Myocyte (in vitro differentiated cells): ENCODE measurements at places on chromosomes 6 and 20.
A peak's percentile ranks its signal among the peaks of the same experiment; 100 is the strongest.

GRCh38 chr6:166929542-166930189, 26.7 kb downstream of the RNASET2 start:
- no peak for DNase-seq

- no peak for DNase-seq
These were observed at the start of gene DLGAP4 for GRCh38 chr20:36305602-36306551. DLGAP4 (plus strand) TSS chr20:36306339; CDS start chr20:36431718, 125,379 bp downstream.

DNA sequence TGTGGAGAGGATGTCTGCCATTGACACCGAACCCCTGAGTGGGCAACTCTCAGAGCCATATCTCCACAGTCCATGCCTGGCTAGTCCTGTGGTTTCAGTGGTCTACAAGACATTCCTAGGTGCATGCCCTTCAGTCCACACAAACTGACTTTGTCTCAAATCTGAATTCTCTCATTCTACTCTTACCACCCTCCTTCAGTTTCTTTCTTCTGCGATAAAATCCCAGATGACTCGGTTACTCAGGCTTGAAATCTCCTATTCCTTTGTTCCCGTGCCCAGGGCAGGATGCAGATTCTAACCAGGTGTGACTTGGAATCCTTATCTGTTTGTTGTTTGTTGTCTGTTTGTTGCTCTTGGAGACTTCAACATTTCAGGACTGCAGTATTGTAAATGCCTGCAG, 9.3 kb downstream of the CDS2 start:
- peak; percentile 39 for DNase-seq

DNA sequence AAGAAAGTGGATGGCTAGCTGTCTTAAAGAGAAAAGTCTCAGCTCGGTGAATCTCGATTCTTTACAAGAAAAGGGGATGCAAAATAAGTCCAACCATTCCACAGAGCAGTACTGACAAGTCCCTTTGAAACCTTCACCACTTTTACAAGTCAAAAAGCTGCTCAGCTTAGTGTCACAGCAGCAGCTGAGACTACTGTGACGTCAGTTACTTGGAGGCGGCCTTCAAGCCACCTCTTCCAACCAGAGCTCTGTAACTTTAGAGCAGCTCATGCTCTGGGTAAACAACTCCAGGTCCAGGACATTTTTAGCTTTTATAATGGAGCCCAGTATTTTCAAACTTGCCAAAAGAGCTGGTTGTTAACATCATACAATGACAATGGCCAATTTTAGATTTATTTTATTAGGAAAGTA, at the start of gene KIAA0408:
Gene KIAA0408 (minus strand): TSS at position 159 of the 411 bp plus-strand sequence. CDS start 5,408 bp downstream, outside the sequence.
- DNase-seq: peak; percentile 92

DNA sequence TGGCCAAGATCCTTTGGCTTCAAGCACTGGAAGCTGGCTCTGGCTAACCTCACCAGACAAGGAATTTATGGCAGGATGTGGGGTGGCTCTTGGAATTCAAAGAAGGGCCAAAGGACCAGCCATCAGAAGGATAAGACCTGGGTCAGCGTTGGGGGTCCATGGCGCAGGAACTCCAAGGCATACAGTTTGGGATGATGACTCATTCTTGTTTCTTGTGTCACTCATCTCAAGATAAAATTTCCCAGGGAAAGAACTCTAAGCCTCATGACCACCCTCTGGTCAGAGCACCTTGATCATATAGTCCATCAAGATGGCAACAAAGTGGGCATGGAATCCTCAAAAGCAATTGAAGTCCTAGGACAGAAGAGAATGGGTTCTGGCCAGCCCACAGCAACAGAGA, 4.8 kb downstream of the ZBTB9 start:
- DNase-seq: no peak

- DNase-seq: peak; percentile 77
These were observed 7.4 kb upstream of the INSM1 start for GRCh38 chr20:20360464-20360863.

DNA sequence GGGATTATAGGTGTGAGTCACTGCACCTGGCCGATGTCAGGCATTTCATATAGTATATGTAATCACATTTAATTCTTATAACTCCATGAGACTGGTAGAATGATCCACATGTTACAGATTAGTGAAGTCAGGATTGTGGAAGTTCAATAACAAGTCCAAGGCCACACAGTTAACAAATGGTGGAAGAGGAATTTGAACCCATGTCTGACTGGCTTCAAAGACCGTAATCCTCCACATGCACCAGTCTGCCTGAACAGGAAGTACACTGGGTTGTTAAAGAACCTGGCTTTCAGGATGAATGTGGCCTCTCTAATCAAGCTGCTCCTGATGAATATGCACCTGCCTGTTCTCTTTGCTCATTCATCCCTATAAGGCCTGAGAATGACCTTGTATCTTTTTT, 122.0 kb upstream of the HDAC2 start:
- no peak for DNase-seq

GRCh38 chr6:141309295-141309694, 823.4 kb upstream of the GJE1 start:
- DNase-seq: no peak

DNA sequence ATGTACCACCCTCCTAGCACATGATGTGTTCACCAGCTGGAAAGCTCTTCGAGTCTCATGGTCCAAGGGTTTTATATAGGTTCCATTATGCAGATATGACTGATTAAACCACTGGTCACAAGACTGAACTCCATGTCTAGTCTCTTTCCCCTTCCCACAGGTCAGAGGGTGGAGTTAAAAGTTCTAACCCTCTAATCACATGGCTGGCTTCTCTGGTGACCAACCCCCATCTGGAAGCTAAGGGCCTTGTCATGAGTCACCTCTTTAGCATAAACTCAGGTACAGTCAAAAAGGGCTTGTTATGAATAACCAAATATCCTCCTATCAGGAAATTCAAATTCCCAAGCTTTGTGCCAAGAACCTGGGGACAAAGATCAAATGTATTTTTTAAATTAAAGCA, 52.0 kb upstream of the KLHL31 start:
- DNase-seq: no peak

GRCh38 chr20:58716476-58717277, 24.1 kb downstream of the NPEPL1 start:
- DNase-seq: no peak

DNA sequence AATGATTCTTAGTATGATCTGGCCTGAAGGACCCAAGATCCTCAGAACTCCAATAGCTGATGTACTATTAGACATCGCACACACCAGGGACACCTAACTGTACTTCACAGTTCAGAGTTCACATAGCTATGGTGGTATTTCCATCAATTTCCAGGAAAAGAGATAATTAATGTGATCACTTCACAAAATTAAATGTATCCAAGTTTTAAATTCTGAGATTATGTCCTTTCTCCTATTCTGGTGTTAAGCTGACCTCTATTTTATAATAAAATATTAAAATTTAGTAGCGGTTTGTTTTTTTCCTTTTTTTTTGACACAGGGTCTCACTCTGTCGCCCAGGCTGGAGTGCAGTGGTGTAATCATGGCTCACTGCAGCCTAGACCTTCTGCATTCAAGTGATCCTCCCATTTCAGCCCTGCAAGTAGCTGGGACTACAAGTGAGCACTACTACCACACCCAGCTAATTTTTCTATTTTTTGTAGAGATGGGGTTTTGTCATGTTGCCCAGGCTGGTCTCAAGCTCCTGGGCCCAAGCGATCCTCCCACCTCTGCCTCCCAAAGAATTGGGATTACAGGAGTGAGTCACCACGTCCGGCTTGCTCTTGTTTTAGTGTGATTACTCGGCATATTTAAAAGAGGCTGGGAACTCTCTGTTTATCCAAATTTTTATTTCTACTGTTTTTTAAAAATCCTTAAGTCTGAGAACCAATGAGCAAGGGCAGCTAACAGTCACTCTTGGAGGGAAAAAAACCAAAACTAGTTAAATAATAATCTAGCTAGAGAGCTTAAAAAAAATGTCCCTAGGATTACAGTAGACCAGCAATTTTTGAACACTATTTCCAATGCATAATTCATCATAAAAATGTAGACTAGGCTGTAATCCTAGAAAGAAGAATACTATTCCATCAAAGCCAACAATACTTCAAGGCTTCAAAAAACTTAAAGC, 16.0 kb downstream of the KIF13A start:
- no peak for DNase-seq

DNA sequence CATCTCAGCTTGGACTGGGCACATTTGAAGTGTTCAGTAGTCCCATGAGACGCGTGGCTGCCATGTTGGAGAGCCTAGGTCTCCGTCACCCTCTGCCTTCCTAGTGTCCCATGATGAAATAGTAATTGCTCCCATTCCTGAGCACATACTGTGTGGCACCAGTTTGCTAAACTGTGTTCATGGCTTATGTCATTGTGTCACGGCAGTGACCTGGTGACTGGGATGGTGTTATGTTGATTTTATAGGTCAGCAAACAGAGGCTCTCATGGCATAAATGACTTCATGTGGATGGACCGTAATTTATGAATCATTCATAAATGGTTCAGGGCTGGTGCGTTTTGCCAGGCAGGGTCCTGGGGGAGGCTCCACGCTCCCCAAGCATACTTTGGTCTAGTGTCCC, 3.8 kb downstream of the BCAS4 start:
- DNase-seq: no peak

GRCh38 chr6:82867946-82868345, 197.7 kb downstream of the UBE3D start:
- DNase-seq: peak; percentile 64

DNA sequence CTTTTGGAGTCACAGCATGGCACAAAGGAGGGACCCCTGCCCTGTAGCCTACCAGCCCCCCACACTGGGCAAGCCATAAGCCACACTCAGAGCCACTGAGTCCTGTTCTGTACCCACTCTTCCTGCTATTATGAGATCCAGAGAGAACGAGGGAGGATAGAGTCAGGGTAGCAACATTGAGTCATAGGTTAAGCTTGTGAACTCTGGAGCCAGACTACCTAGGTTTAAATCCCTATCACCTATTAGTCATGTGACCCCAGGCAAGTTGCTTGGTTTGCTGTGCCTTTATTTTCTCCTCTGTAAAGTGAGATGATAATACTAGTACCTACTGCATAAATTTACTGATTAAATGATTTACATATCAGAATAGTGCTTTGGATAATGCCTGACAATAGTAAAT, 540 bp downstream of the CNBD2 start:
- DNase-seq: no peak

- peak; percentile 0 for DNase-seq
These were observed 176.7 kb downstream of the BMP7 start for GRCh38 chr20:57089699-57090144.

GRCh38 chr20:44210406-44211176, at the start of gene OSER1:
OSER1 (minus strand) TSS chr20:44210771; CDS start chr20:44206957, 3,814 bp downstream.
- DNase-seq: peak; percentile 97

- DNase-seq: no peak
These were observed 36.2 kb downstream of the HLA-F start for GRCh38 chr6:29759457-29759856.

- peak; percentile 24 for DNase-seq
These were observed 519 bp downstream of the MTRF1L start for GRCh38 chr6:153001767-153002612.

DNA sequence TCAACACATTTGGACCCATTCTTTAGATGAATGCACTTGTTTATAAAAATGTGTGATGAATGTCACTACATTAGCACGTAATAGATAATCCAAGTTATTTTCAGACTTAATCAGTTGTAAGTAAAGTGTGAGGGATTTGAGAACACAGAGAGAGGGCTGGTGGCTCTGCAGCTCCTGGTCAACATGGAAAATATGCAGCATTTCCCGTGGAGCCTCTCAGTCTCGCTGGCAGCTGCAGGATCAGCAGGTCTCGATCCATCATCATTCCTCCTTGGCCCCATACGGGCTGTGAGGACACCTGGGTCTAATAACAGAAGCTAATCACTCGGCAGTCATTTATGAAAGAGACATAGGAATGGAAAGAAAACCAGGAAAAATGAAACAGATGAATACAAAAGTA, 390.2 kb downstream of the PRKN start:
- no peak for DNase-seq

DNA sequence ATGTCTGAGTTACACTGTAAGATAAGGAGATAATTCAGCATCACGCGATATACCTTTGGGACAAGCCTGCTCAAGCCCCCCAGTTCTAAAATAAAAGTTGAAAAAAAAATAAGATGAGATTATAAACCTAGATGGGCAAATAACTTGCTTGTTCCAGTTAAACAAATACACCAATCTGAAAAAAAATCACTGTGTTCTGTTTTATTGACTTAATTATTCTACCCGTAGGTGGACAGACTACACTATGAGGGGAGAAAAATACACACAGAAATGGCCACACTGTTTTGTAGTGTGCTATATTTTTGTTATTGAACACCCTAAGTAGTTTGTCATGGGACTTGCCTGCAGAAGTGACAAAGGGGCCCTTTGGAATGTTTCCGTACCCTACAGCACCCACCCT, 70.9 kb downstream of the CRYBG1 start:
- DNase-seq: no peak

GRCh38 chr6:164825386-164825785, 484.0 kb downstream of the C6orf118 start:
- DNase-seq: peak; percentile 14

DNA sequence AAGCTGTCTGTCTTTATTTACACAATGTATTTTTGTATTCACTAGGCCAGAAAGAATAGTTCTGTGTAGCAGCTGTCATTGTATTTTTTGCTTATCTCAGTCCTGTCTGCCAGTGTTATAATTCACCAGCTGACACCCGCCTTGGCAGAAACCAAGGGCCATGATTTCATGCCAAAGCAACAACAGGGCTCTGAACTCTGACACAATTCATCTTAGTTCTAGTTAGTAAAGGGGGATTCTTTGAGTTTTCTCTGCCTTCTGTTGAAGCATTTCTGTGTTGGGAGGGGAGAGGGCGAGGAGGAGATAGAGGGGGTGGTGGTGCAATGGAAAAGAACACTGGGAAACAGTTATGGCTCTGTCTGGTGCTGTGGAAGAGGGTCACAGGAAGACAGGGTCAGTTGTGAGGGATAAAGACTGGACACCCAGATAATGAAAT, 684.6 kb upstream of the MARCKS start:
- peak; percentile 87 for DNase-seq

DNA sequence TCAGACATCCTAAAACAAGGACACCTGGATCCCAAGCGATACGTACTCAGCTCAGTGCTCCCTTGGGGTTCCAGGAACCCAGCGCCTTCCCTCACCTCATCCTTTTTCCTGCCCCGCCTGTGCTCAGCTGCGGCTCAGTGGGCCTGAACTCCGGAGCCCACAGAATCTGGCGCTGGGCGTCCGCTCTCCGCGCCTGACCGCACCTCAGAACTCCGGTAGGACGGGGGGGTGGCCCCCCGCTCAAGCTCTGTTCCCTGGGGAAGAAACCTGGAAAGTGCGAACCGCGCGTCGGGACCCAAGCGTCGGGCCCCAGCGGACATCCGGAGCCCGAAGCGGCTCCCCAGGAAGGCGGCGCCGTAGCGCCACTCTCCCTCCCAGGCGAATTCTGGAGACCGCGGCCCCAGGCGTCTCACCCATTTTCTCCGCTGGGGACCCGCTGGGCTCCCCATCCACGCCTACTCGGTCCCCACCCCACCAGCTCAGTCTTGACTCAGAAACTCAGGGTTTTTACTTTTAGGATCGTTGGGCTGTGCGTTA, 336 bp upstream of the LY6G5C start:
- peak; percentile 45 for DNase-seq

- DNase-seq: no peak
These were observed 16.9 kb downstream of the PPP1R14C start for GRCh38 chr6:150159757-150160156.

DNA sequence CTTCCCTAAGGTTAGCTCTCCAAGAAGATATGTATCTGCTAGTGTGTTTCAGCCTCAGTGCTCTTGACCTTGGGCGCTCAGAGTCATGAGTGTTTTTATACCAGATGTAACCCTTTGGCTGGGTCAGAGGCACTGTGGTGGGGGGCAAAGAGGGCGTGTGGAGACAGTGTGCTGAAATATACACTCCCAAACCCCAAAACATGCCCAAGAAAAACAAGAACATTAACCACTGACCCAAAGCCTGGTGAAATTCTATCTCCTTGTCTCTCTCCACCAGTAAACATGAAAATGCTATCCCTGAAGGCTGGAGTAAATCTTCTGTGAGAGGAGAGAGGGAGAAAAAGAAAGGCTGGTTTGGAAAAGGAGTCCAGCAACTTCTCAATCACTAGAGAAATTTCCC, 47.9 kb downstream of the ISM1 start:
- no peak for DNase-seq
